ENCODE measurements at places on chromosomes 2 and 18.
A peak's percentile ranks its signal among the peaks of the same experiment; 100 is the strongest.

- DNase-seq: no peak
These were observed 61.3 kb downstream of the MGAT4A start for GRCh38 chr2:98669675-98670074.

DNA sequence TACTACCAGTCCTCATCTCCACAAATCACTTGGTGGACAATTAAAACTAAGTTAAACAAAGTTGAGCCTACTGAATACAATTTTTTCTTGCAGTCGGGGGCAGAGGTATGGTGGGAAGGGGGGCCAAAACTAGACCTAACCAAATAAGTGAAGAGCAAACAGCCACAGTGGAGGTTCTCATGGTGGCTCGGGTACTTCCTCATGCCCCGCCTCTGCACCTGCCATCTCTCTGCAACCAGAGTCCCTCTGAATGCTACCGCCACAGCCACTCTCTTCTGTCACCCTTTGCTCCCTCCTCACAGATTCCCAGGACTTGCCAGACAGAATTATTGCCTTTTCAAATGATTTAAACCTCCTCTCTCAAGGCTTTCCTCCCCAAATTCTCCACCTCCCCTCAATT, 204.2 kb downstream of the TMEM247 start:
- no peak for DNase-seq

DNA sequence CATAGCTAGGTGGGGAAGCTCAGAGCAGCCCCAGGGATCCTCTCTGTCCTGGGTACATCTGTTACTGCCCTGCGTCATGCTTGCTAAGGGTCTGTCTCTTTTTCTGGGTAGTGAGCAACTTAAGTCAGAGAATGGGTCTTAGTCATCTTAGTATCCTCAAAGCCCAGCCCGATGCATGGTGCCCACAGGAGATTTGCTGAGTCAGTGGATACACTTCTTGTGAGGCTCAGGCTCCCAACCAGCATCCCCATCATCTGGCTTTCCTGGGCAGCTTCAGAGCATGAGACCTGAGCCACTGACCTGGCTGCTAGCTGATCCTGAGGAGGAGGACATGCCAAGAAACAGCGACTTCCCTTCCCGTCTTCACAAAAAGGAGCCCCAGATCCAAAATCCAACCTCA, 10.0 kb downstream of the FOXI3 start:
- DNase-seq: no peak

- no peak for DNase-seq
These were observed 81.8 kb downstream of the LAMA1 start for GRCh38 chr18:7035807-7036206.

DNA sequence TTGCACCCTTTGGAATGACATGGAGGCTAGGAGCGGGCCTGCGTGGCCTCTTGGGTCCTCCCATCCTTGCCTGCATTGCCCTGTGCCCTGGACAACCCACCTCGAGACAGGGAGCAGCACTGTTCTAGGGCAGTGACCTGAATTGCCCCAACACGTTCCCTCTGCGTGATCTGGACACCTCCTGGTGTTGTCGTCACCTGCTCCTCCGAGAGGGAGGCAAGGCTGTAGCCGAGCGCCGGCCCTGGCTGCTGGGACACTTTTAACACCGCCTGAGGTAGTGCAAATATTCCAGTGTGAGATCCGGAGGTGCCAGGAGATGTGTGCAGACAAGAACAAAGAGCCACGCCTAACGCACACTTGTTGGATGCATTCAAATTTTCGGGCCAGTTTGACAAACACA, 131.5 kb downstream of the SMAD7 start:
- DNase-seq: no peak

DNA sequence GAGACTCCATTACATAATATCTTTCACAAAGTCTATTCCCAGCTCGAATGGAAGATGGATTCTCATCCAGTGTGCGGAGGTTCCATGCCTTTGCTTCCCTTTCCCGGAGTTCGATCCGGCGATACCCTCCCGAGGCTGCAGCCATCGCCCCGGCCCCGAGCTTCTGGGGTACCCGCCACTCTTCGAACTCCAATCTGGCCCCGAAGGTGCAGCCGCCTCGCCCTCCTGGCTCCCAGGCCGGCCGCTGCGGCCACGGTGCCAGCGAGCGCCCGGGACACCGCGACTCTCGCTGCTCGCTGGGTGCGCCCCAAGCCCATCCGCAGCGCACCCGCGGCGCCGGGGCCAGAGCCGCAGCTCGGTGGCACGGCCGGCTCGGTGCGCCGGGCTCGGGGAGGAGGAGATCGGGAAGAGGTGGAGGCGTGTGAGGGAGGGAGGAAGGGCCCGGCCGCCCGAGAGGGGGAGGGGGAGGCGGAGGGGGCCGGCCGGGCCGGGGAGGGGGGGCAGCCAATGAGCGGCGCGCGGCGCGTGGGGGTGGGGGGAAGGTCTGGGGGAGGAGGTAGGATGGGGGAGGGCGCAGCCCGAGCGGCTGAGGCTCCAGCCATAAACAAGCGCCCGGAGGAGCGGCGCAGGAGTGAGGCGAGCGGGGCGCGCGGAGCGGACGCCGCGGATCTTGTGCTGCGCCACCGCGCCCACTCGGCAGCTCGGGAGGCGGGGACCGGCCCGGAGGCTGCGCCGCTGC, at the start of gene CRIM1:
Gene CRIM1 (plus strand): TSS at position 628 of the 739 bp plus-strand sequence. CDS start 515 bp downstream, outside the sequence.
- peak; percentile 90 for DNase-seq

DNA sequence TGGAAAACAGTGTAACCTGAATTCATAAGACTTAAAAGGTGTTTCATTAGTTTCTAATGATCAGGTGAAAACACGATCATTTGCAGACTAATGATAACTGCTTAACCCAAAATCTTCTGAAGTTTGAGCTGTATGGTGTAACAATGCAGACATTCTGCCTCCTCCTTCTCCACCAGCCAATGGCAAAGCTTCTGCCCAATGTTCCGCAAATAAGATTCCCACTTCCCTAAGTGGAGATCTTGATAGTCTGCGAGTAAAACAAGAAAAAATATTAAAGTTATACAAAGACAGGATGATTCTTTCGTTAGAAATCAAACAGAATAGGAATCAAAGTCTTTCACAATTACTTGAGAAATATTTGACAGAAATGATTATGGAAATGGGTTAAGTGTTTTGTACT, 8.1 kb downstream of the C2orf42 start:
- DNase-seq: no peak

GRCh38 chr2:74585406-74586185, 31.1 kb downstream of the DOK1 start:
- no peak for DNase-seq

- DNase-seq: peak; percentile 75
These were observed 116.7 kb upstream of the MGAT5 start for GRCh38 chr2:134137182-134137611.

- DNase-seq: no peak
These were observed 8.2 kb upstream of the SLC39A10 start for GRCh38 chr2:195648787-195649186.

- no peak for DNase-seq
These were observed 39.8 kb downstream of the CDH7 start for GRCh38 chr18:65790604-65791003.

DNA sequence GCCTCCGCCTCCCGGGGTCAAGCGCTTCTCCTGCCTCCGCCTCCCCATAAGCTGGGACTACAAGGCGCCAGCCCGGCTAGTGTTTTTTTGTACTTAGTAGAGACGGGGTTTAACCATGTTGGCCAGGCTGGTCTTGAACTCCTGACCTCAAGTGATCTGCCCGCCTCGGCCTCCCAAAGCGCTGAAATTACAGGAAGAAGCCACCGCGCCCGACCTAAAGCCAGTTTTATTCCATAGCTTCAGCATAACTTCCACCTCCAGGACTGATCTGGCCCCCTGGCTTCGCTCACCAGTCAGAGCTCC, 783 bp upstream of the TXNL4A start:
- DNase-seq: no peak

GRCh38 chr2:174035981-174036742, 71.0 kb upstream of the SP3 start:
- DNase-seq: no peak

DNA sequence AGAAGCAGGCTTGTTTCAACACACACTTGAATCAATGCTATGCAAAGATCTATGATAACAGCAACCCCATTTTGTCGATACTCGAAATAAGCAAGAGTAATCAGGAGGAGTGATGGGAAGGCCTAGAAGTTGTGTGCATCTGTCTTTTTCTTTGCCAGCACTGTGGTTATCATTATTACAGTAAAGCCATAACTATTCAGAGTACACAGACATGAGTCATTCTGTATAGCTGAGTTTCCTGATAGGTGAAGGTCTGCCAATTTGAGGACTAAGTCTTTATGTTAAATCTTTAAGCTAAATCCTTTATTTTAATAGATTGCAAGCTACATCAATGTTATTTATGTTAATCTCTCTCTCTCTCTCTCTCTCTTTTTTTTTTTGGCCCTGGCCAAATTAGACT, 1344.4 kb upstream of the CELF4 start:
- DNase-seq: no peak

GRCh38 chr18:26335156-26335555, 108.9 kb downstream of the TAF4B start:
- DNase-seq: no peak

GRCh38 chr2:113068706-113069485, 1.1 kb downstream of the IL1F10 start:
- DNase-seq: no peak

GRCh38 chr2:77099961-77100360, 422.2 kb downstream of the LRRTM4 start:
- DNase-seq: no peak

DNA sequence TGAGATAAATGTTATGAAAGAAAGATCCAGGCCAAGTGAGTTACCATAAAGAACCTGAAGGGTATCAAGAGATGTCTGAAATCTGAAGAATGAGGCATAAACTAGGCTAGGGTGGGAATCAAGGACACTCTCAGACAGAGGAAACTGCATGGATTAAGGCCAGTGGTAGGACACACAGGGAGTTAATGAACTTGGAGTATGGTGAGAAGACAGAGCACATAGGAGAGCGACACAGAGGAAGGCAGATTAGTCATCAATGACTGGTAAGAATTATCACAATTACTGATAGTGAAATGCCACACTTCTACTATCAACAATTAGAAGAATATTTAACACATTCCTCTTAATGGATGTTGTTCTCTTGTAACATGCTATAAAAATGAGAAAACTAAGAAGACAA, 76.9 kb downstream of the TTC21B start:
- no peak for DNase-seq

DNA sequence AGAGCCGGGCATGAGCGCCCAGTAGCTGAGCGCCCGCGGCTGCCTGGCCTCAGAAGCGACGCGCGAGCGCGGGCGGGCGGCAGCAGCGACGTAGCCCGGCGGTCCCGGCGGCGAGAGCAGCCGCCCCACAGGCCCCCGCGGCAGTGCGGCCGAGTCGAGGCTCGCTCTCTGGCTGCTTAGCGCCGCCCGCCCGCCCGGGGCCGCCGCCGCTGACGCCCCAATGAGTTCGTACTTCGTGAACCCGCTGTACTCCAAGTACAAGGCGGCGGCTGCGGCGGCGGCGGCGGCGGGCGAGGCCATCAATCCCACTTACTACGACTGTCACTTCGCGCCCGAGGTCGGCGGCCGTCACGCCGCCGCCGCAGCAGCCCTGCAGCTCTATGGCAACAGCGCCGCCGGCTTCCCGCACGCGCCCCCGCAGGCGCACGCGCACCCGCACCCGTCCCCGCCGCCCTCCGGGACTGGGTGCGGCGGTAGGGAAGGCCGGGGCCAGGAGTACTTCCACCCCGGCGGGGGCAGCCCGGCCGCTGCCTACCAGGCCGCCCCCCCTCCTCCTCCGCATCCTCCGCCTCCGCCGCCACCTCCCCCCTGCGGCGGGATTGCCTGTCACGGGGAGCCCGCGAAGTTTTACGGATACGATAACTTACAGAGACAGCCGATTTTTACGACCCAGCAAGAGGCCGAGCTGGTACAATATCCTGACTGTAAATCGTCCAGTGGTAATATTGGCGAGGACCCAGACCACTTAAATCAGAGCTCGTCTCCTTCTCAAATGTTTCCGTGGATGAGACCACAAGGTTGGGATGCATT, 847 bp downstream of the HOXD8 start:
- no peak for DNase-seq

All from hepatic stellate cell (primary cell).